ENCODE measurements at places on chromosomes 7 and 10. TPM values are rescaled to one million over a fixed set of nuclear protein-coding genes. Genes with fewer than 3 reads are reported as not detected.

ITPRID1 gene
- total RNA-seq, result not detected

DNA sequence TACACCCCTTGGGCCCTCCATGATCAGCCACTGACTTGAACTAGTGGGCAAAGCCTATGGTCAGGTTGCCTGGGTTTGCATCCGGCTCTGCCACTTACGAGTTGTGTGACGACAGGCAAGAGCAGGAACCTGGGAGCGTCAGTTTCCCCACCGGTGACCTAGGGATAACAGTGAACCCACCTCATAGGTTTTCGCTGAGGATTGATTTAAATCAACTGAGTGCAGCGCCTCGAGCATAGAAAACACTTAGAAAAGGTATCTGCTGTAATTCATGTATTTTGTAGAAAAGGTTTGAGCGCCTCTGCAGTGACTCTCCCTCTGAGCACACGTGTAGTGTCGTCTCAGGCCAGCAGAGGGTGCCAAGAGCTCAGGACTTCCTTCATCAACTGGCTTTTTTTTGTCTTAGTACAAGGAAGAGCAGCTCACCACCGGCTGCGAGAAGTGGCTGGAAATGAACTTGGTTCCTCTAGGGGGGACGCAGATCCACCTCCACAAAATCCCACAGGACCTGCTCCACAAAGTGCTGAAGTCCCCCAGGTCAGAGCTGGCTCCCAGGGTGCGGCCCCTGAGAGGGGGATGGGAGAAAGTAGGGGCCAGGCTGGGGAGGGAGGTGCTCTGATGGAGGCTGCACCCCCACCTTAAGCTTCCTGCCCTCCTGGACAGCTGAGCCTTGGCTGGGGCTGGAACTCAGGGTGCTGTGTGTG is 27.7 kb downstream of the BTBD16 start:
- no peak overlapping the region for H3K27ac ChIP-seq
- peak overlapping the region; percentile 45 for H3K4me3 ChIP-seq
- no peak for DNase-seq
- no peaks in the 10 kb centered on the region for H3K27me3 ChIP-seq

- H3K4me3 ChIP-seq, result no peak overlapping the region
- H3K4me1 ChIP-seq, result no peaks in the 10 kb centered on the region
- H3K36me3 ChIP-seq, result peaks cover 11% of the 10 kb centered on the region
These were observed 10.0 kb upstream of the STK31 start for GRCh38 chr7:23700046-23700445.

AEBP1 gene
- 1,349 TPM for total RNA-seq
